Left lung (tissue), 14 donors: ENCODE measurements at places on chromosomes 1 and 21. TPM values are rescaled to one million over a fixed set of nuclear protein-coding genes. Genes with fewer than 3 reads are reported as not detected.

DNA sequence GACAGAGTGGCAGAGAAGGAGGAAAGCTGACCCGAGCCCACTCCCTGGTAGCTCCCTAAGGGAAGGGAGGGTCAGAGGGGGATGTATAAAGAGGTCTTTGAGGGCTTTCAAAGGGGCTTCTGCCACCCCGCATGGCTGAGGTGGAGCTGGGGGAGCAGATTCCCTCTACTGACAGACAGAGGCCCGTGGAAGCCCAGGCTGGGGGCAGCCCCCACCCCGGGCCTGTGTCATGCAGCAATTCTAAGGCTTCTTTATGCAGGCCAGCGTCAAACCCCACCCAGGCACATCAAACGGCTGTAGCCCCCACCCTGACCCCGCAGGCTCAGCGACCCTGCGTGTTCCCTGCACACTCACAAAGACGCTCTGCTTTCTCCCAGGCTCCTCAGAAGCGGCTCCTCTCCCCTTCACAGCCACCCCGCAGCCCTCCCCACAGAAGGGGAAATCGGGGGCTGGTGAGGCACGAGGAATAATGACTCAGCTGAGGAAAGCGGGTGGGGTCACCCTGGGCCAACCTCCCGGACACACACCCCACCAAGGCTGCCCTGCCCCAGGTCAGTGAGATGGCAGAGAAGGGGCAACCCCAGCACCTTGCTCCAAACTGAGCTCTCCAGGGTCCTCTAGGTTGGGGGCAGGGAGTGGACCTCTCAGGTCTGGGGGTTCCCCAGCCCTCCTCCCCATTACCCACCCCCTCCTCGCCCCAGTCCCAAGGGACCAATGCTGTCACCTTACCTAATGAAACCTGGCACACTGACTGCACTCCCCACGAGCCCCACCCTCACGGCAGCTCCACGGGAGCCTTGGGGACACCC, 10.8 kb downstream of the SLC45A3 start:
- no peak for DNase-seq

GRCh38 chr1:11719313-11720032, 16.5 kb upstream of the AGTRAP start:
- peak; percentile 91 for DNase-seq

- no peak for DNase-seq
Observed at GRCh38 chr1:3293563-3294080, 160.8 kb upstream of the ARHGEF16 start.

GRCh38 chr21:33641352-33642026, at the start of gene CRYZL1:
CRYZL1 (minus strand) TSS chr21:33641741; CDS start chr21:33631551, 10,190 bp downstream.
- peak; percentile 100 for DNase-seq

LGR6 gene
- 1.4 TPM for polyA plus RNA-seq
